Metanephros (tissue), 2 donors: ENCODE measurements at places on chromosomes 6 and 20. TPM values are rescaled to one million over a fixed set of nuclear protein-coding genes. Genes with fewer than 3 reads are reported as not detected.

Gene OLIG3
- not detected for total RNA-seq

Gene TXLNB
- 24.2 TPM for total RNA-seq

Gene ZNF451
- 82.0 TPM for total RNA-seq

Gene ANGPT4
- 0.12 TPM for total RNA-seq

Gene DCBLD1
- total RNA-seq, result 15.2 TPM

Gene COL19A1
- 4.5 TPM for total RNA-seq

Gene GPLD1
- 3.9 TPM for total RNA-seq

Gene CGA
- 0.35 TPM for total RNA-seq

Gene CYP21A2
- 0.64 TPM for total RNA-seq

Gene FRS3
- 5.3 TPM for total RNA-seq

Gene RAE1
- total RNA-seq, result 37.9 TPM

Gene CCN6
- 1.1 TPM for total RNA-seq

Gene JPH2
- 22.8 TPM for total RNA-seq

Gene SIGLEC1
- total RNA-seq, result 4.4 TPM
